ENCODE measurements at places on chromosomes 1 and 21. TPM values are rescaled to one million over a fixed set of nuclear protein-coding genes. Genes with fewer than 3 reads are reported as not detected.

- no peak for DNase-seq
Observed at GRCh38 chr1:202590975-202591411, 119.3 kb downstream of the SYT2 start.

DNA sequence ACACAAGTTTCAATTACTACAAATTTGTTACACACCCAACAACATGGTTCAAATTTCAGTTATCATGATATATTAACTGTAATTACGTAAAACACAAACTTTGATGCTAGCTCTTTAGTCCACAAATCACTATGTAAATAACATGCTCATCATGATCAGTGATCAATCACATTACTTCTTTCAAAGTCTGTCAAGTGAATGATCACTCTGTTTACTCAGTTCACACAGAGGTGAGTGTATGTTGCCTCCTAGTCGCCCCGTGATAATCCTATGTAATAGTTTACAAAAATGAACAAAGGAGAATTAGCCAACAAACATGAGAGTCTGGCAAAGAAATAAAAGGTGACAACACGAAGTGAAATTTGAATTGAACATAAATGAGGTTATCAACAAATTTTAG is 14.3 kb downstream of the EDEM3 start:
- DNase-seq: no peak

DNA sequence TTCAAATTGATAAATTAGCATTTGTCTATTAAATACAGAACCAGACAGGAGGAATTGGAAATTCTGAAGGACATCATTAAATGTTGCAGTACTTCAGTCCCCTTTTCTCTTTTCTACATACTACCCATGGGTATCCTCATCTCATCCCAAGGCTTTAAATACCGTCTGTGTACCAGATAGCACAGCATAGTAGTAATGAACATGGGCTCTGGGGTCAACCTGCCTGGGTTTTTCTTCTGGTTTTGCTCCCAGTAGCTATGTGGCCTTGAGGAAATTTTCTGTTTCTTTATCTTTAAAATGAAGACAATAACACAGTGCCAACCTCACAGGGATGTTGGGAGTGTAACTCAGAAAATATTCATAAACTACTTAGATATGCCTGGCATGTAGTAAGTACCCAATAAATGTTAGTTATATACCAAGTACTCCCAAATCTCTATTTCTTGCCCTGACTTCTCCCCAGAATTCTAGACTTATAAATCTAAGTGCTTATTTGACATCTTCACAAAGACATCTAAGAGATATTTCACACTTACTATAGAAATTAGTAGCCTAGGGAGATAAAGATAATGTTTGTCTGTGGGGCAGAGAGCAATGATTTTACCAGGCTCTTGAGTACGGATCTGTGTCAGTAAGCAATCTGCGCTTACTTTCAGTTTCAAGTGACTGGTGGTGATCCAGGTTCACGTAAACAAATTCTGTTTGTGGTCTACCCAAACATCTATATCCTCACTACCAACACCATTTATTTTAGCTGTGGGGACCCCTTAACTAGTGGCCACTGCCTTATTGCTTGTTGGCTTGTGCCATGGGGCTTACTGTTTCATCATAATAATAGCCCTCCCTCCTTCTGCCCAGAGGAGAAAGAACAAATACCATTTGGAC is 37.3 kb downstream of the VANGL2 start:
- DNase-seq: no peak

The NOC2L gene
- total RNA-seq: 214 TPM

GRCh38 chr1:217273866-217274265 is 357.0 kb downstream of the GPATCH2 start:
- DNase-seq: no peak

GRCh38 chr1:87305762-87306161 is 22.9 kb upstream of the LMO4 start:
- no peak for DNase-seq

The GJB5 gene
- total RNA-seq: not detected

GRCh38 chr1:53315046-53315445 is 12.8 kb downstream of the LRP8 start:
- no peak for DNase-seq

DNA sequence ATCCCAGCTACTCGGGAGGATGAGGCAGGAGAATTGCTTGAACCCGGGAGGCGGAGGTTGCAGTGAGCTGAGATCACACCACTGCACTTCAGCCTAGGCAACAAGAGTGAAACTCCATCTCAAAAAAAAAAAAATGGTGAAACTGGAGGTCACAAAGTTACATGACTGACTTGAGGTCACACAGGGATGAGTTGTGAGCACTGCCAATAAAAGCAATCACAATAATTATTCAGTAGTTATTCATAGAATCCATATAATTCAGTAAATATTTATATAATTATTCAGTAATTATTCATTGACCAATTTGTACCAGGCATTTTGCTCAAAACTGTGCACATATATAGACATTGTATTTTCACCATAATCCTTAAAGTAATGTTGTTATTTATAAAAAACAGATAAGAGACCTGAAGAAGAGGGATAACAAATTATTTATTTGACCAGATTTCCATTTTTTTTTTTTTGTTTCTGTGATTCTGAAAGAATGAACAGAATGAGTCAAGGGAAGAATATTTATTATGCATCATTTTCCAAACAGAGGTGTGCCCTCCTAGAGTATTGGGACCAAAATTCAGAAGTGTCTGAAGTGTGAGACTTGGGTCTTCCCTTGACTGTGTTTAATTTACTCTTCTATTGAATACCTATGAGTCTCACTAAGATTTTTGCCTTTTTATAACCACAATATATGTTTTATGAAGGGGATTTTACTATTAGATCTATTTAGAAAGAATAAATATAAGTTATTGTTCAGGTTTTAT is 43.0 kb downstream of the PRKAB2 start:
- DNase-seq: no peak

The PDZK1 gene
- 0.39 TPM for total RNA-seq

DNA sequence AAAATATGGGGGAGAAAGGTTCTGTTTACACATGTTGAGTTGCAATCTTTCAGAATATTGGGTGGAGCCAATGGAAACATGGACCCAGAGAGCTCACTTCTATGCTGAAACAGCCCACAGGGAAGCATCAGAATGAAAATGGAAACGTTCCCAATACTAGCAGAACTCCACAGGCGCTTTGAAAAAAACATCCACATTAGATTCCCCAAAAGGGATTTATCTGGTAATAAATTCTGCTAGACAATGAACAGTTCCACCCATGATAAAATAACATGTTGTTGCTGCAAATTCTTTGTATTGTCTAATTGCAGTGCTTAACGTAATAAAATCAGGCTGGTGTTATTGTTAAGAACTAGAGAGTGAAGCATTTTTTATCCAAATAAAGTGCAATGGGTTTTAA is 197.0 kb downstream of the GABPA start:
- no peak for DNase-seq

Data from A673 (cell line).